ENCODE measurements at places on chromosomes 6 and 20.

DNA sequence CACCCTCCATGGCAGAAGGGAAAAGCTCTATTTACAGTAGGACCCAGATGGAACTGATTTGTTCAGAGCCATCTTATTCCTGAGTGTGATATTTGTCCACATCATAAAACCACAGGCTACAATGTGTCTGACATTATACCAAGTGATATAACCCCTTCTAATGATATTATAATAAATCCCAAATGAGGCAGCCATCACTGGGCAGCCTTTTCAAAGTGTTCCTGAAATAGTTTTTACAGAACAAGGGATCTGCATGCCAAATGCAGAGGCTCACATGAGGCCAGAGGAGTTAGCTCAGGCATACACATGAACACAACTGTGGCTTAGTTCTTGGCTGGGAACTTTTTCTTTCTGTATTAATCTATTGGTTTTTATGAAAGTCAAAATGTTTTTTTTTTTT, 207.7 kb downstream of the MAFB start:
- no peak for DNase-seq

GRCh38 chr6:39217177-39217864, 12.0 kb downstream of the KCNK5 start:
- peak; percentile 83 for DNase-seq

GRCh38 chr6:97459986-97460385, 177.0 kb upstream of the MMS22L start:
- no peak for DNase-seq

DNA sequence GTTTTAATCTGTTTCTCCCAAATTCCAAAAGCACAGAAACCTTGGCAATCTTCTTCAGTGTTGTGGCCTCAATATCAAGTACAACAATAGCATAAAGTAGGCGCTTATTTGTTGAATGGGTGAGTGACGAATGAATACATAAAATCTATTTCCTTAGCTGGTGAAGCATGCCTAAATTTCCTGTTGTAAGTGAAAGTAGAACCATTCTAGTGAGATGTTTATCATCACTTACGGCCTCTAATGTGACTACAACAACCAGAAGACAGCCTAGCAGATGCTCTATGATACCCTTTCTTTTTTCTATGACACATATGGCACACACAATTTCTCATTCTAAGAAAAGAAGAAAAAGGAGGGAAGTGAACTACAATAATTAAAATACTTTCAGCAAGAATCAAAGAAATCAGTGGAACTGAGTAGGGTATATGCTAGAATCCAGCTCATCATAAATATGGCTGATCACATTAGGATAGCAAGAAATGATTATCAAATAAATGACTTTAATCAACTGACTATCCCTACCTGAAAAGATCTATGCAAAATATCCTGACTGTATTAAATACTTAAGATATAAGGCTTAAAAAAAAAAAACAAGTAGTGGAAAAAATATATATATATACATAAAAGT, 67.4 kb downstream of the BTBD9 start:
- DNase-seq = no peak

- DNase-seq = peak; percentile 84
Measured at GRCh38 chr6:109332748-109333147, 49.5 kb downstream of the CD164 start.

DNA sequence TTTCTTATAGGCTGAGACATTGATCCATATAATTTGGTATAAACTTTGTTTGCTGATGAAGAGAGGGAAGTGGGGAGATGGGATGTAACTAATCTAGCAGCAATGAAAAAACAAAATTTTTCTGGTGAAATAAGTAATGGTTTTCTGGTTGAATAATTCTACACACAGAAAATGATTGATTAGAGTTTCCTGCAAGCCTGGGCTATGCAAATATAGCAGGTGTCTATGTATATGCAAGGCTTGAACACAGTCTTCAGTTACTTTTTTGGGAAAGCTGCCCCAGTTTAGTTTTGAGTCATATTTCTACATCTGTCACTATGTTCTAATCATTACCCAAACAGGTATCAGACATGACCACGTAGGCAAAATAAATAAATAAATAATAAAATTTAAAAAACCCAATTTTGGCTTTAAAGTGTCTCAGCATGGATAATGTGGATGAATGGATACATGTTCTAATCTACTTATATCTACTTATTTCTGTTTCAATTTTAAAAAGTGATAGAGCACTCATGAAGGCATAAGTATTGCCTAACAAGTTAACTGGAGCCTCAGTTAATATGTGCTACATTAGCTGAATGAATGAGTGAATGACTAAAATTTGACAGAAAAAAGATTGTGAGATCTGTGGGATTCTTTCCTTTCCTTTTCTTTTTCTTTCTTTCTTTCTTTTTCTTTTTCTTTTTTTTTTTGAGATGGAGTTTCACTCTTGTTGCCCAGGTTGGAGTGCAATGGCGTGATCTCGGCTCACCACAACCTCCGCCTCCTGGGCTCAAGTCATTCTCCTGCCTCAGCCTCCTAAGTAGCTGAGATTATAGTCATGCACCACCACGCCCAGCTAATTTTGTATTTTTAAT, 37.2 kb upstream of the TFB1M start:
- DNase-seq = no peak

GRCh38 chr6:23505026-23505425, 621.0 kb upstream of the NRSN1 start:
- DNase-seq = no peak

DNA sequence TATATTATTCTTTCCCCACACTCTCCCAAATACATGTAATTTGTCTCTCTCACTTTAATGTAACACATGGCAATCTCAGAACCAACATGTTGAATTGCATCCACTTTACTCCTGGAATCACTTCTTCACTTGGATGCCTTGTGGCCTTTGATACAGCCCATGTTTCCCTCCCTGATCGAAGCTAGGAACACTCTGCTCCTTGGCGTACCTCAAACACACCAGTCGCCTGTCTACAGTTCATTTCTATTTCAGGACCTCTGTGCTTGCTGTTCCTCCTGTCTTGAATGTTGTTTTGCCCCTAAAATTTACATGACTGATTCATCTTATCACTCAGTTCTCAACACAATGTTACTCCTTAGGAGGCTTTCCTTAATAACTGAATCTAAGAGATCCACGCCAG, 102.3 kb upstream of the VSTM2L start:
- no peak for DNase-seq

GRCh38 chr6:139868576-139868975, 494.1 kb upstream of the CITED2 start:
- DNase-seq = no peak
